Thoracic aorta (tissue), 2 donors: ENCODE measurements at places on chromosomes 1 and 21. TPM values are rescaled to one million over a fixed set of nuclear protein-coding genes. Genes with fewer than 3 reads are reported as not detected.
A peak's percentile ranks its signal among the peaks of the same experiment; 100 is the strongest.

GRCh38 chr1:246153796-246154212, 353.3 kb downstream of the SMYD3 start:
- no peak overlapping the region for H3K27ac ChIP-seq
- no peaks in the 10 kb centered on the region for H3K36me3 ChIP-seq
- DNase-seq: no peak
- peaks cover 10% of the 10 kb centered on the region for H3K4me1 ChIP-seq

DNA sequence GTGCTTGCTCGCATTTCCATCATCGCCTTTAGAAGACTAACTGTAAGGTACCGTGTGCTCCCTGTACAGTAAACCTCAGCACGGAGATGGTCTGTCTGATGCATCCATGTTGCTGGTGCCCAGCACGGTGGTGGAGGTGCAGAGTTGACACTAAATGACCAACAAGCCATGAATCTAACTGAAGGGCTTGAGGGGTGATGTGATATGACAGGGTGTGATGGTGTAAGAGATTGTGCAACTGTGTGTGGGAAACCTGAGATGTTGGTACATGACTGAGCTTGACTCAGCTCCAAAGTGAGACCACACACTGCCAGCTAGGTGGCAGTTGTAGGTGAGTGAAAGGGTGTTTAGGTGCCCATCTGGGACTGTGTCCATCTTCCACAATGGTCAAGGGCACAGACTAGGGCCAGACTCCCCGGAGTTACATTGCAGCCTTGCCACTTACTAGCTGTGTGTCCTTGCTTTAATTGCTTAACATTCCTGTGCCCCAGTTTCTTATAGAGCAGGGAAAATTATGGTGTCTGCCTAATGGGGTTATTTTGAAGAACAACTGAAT, 21.4 kb downstream of the SLC2A1 start:
- DNase-seq: no peak
- H3K4me1 ChIP-seq: peaks cover 37% of the 10 kb centered on the region
- H3K27me3 ChIP-seq: no peaks in the 10 kb centered on the region
- no peak overlapping the region for H3K4me3 ChIP-seq

- DNase-seq: no peak
- H3K27ac ChIP-seq: peak overlapping the region; percentile 85
- H3K27me3 ChIP-seq: no peaks in the 10 kb centered on the region
These were observed 3.8 kb downstream of the SERTAD4 start for GRCh38 chr1:210236386-210236839.

- no peaks in the 10 kb centered on the region for H3K36me3 ChIP-seq
- peaks cover 86% of the 10 kb centered on the region for H3K4me1 ChIP-seq
- no peaks in the 10 kb centered on the region for H3K27me3 ChIP-seq
- no peak overlapping the region for H3K27ac ChIP-seq
These were observed 15.0 kb downstream of the IFFO2 start for GRCh38 chr1:18941221-18942141.

CD34 gene
- 67.8 TPM for total RNA-seq

OR2L2 gene
- total RNA-seq: not detected
